ENCODE measurements at places on chromosomes 5 and 9.

DNA sequence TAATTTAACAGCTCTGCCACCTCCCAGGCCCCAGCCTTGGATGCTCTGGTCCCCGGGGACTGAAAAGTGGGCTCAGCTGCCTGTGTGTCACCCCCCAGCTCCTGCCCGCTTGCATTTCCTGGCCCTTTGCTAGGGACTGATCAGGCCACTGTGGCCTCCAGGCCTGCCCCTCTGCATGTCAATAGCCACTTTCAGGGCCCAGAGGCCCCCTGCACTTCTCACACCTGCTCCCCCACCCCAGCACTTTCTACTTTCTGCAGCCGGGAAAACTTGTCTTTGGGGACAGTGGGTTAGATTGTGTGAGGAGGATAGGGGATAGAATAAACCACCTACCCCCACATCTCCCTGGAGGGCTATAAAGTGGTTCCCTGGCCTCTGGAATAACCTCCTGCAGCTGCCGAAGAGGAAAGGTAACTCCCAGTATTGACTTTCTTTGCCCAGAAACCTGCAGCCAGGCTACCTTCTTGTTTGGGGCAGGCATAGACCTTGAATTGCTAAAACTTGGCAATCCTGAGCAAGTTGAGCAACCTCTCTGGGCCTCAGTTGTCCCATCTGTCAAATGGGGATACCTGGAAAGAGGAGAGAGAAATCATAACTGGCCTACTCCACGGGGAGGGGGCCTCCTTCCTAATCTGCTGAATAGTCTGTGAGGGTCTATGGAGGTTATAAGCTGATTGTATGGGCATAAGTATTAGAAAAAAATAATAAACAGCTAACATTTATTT, 7.8 kb downstream of the AIF1L start:
- no peak for DNase-seq

GRCh38 chr5:132016721-132017250, 5.3 kb upstream of the ACSL6 start:
- no peak for DNase-seq

- DNase-seq, result no peak
These were observed 21.9 kb upstream of the KCNMB1 start for GRCh38 chr5:170411100-170411499.

GRCh38 chr9:129868023-129868871, 33.0 kb downstream of the USP20 start:
- no peak for DNase-seq

Measured in anterior cingulate cortex (tissue), 58 donors.